HL-60 (cell line): ENCODE measurements at places on chromosomes 1 and 21.

DNA sequence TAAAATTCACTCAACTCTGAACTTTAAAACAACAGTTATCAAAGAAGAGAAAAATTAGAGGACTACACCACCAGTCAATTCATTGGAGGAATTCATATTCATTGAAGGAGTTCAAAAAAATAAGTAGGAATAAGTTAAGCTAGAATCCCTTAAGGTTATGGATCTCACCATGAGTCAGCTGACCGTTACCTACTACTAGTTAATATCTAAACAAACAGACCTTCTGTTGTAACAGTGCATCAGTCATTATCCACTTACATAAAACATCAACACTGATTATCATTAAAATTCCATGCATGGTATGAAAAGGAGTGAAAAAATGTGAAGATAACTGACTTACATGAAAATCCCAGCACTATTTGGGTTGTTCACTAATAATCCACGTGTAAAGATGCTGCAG lies 44.9 kb downstream of the FOXJ3 start:
- no peak for DNase-seq

GRCh38 chr1:95138223-95138622 lies 21.1 kb downstream of the TLCD4 start:
- DNase-seq = no peak

GRCh38 chr1:3816331-3817137 lies 20.2 kb upstream of the LRRC47 start:
- no peak for DNase-seq

DNA sequence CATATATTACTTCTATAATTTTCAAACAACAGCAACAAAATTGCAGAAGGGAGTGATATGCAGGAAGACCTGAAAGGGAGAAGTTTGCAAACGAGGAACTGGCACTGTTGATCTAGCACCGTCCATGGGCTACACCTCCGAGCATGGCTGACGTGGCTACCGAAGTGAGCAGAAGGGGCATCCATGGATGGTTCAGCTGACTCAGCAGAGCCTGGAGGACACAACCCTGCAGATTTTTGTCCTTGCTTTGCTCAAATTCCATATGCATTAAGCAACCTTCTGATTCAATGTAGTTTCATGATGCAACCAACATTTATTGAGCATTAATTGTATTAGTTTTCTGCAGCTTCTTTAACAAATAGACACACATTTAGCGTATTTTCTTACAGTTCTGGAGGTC lies 191.2 kb downstream of the C1orf94 start:
- no peak for DNase-seq

DNA sequence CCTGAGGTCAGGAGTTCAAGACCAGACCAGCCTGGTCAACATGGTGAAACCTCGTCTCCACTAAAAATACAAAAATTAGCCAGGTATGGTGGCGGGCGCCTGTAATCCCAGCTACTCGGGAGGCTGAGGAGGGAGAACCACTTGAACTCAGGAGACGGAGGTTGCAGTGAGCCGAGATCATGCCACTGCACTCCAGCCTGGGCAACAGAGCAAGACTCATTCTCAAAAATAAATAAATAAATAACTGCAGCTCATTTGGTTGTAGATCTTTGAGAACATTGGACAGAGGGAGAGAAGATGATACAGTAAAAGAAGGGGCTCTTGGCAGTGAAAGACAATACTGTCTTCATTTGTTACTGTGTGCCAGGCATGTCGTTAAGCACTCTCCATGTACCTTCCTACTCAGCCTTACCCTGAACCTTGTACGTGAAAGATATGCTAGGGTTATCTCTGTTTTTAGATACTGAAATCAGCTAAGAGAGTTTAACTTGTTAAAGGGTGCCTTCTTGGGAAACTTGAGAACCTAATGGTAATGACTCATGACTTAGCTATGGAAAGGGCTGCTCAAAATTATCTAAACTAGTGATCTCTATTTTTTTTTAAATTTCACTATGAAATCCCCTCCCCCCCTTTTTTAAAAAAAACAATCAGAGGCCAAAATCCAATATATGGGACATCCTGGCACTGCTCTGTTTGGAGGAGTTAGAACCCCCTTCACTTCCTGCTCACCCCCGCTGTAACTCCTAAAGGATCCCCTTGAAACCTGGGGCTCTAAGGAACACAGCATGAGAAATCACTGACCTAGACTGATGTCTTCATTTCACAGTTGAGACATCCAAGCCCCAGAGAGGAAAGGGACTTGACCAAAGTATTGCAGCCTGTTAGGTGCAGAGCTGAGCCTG lies 6.8 kb upstream of the KPNA6 start:
- DNase-seq = no peak

- no peak for DNase-seq
Measured at GRCh38 chr1:228092342-228093049, 10.0 kb downstream of the ARF1 start.

DNA sequence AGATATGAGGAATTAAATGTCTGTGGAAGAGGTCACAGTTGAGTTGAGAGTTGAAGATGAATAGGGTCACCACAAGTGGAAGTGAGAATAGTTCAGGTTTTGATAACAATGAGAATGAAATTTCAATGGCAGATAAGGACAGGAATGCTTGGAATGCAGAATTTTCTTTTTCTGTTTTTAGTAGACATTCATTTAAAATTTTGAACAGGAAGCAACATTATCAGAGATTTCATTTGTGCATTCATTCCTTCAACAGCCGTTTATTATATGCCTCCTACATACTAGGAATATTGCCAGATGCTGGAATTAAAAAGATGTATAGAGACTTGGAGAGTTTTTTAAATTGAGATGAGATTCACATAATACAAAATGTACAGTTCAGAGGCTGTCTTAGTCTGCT lies 126.8 kb downstream of the ITSN1 start:
- DNase-seq = no peak

- DNase-seq = no peak
Measured at GRCh38 chr1:55869065-55869464, 653.9 kb upstream of the USP24 start.
